ENCODE measurements at places on chromosomes 6 and 20.

DNA sequence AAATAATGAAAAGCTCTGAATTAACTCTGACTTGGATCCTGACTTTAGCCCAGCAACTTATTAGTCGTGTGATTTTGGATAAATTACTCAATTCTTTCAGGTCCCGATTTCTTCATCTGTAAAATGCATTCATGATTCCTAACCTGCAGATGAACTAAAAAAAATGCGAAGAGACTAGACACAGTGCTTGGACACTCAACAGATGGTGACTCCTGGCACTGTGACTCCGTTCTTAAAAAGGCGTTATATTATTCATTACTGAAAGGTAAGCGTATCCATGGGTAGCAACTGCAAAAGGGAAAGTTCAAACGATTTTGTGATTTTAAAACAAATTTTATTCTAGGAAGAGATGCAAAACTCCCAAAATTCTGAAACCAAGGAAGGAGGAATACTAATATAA, 226.3 kb downstream of the KIF16B start:
- DNase-seq: no peak

DNA sequence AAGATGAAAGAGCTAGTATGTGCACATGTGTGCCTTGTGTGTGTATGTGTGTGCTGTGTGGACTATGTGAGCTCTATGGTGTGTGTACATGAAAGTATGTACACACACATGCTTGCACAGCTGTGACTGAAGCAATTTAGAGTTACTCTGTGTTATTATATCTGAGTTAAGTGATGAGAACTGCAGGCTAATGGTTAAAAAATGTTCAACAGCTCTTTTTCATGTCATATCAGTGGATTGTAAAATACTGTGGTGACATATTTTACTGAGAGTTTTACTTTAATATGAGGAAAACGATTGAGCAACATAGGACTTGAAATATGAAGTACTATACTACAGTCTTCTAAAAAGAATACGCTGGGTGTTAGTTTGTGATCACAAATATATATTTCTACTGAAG, 195.7 kb upstream of the KCNK16 start:
- DNase-seq: no peak

DNA sequence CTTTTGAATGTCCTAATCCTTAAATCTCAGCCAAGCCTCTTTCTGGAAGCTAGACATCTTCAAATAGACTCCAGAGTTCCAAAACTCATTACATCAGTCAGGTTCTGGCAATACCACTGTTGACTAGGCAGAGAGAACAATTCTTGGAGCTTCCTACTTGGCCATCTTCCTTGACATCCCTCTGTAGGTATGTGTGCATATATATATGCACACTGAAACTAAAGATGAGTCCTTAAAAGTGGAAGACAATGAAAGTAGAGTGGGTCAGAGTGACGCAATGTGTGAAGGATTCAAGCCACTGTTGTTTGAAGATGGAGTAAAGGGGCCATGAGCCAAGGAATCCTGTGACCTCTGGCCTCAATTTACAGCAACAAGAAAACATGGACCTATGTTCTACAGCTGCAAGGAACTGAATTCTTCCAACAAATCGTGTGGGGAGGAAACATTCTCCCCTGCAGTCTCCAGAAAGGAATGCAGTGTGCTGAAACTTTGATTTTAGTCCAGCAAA, 18.7 kb upstream of the DUSP22 start:
- DNase-seq: peak; percentile 69

- DNase-seq: no peak
These were observed 8.5 kb downstream of the C6orf89 start for GRCh38 chr6:36893976-36894932.

- peak; percentile 21 for DNase-seq
These were observed 181.6 kb downstream of the JARID2 start for GRCh38 chr6:15427331-15428070.

DNA sequence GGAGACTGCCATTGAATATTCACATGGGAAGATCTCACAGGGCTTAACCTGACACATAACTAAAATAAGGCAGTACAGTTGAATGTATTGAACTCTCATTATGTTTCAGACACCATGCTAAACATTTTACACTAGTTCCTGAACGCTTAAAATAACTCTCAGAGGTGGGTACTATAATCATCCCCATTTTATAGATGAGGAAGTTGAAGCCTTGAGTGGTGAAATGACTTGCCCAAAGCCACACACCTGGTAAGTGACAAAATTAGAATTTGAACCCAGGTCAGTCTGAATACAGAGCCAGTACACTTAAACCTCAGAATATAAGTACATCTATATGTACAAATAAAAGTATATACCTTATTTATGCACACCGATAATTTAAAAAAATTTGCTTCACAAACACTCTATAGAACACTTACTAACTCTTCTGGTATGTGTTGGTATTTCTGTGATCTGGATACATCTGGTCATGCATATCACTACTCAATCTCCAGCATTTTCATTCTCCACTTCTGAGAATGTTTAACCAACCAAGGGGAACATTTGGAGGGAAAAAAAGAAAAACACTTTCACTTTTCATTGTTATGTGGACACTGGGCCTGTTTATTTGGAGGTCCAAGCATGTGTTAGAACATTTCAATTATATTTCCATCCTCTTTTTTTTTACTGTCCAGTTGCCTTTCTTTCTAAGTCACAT, 4.6 kb upstream of the BICRAL start:
- peak; percentile 30 for DNase-seq

GRCh38 chr6:118377711-118378414, 170.2 kb upstream of the PLN start:
- DNase-seq: no peak

DNA sequence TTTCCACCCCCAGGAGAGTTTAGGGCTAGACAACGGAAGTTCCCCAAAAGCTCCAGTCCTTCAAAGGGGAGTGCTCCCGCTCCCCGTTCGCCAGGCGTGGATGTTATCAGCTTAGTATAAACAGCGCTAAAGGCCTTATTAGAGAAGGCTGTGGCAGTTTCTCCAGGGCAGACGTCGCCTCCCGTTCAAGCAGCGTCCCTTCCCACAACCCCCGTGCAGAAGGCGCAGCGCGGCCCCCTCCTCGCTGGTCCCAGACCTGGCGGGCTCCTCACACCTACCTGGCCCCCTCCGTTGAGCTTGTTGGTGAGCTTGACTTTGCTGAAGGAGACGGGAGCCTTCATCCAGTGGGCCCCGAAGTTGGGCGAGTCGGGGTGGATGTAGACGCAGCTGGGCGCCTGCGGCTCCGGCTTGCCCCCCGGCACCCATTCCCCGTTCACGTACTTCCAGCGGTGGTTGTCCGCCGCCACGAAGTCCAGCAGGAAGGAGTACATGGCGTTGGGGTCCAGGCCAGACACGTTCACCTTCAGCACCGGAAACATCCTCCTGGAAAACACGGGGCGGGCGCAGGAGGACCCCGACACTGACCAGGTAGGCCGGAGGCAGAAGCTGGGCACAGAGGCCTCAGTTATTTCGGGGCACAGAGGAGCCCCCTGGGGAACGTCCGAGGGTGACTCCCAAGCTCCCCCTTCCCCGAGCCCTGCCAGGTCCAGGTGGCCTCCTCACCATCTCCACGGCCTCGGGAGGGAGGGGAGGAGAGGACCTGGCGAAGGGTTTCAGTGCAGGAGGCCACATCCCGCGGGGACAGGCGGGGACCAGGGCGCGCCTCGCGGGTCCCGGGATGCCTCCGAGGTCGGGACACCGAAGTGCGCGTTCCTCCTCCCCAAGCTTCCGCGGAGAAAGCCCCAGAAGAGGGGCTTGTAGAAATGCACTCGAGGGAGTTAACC, 1.1 kb downstream of the TBXT start:
- DNase-seq: no peak

GRCh38 chr20:29743101-29743931, 1514.1 kb upstream of the DEFB115 start:
- DNase-seq: no peak

DNA sequence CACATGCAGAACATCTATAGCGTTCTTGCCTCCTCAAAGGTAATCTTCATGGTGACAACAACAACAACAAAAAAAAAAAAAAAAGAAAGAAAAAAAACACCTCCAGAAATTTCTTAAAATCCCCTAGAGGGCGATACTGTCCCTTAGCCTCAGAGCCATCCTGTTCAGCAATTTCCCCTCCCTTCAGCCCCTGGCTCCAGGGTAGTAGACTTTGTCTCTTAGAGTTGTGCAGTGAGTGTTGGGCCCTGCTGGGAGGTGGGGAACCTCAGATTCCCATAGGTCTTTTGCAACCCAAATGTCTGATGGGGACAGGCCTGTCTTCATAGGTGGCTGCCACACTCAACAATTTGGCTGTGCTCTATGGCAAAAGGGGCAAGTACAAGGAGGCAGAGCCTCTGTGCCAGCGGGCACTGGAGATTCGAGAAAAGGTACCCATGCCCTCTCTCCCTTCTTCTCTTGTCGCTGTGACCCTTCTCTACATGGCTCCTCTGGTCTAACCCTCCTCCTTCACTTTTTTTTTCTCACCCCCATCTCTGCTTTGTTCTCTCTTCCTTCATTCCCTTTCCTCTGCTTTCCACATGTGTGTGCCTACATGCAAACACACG, 6.0 kb upstream of the PTK7 start:
- peak; percentile 78 for DNase-seq

DNA sequence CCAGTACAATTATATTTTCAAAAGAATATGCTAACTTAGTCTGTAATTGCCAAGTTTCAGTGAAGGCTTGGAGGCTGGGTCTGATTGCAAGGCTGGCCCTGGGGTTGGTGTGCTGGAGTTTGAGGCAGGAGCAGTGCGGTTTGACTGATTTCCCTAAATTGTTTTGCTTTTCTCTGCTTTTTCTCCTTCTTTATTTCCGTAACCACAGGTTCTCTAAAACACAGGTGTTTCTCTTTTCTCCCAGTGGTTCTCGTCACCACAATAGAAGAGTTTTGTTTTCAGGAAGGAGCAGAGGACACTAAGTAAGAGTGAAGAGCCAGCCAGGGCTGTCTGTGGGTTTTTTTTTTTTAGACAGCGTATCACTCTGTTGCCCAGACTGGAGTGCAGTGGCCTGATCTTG, 8.2 kb upstream of the SNX9 start:
- DNase-seq: no peak

DNA sequence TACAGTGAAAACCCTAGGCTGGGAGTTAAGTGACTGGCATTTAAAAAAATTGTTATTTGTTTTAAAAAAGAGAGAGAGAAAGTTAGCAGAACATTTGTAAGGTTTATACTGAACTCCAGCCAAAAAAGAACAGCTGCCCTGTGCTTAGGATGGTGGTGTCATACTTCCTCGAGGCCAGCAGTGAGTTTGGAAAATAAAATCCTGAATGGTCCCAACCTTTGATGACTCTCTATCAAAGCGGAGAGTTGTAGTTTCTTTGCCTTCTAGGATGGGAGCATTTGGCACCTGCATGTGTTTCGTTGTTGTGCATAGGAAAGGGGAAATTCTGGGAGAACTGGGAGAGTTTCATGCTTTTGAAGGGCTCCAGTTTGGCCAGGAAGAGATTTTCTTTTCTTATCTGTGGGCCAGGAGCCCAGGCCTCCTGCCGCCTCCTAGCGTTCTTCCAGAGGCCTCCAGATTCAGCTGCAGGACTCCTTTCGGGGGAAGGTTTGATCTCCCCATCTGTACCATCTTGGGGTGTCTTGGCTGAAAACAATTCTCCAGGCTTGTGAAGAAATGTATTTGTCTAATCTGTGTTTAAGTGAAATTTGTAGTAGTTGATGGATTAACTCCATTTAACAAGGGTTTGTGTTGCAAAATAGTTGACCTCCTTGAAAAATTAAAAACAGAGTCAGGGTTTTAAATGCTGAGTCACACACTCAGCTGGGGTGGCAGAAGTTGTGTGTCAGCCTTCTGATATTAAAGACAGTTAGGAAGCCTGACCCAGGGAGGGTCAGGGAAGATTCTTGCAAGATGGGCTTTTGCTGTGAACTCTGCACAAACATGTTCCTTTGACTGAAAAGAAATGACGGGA, 63.4 kb downstream of the TXNDC5 start:
- DNase-seq: peak; percentile 69

DNA sequence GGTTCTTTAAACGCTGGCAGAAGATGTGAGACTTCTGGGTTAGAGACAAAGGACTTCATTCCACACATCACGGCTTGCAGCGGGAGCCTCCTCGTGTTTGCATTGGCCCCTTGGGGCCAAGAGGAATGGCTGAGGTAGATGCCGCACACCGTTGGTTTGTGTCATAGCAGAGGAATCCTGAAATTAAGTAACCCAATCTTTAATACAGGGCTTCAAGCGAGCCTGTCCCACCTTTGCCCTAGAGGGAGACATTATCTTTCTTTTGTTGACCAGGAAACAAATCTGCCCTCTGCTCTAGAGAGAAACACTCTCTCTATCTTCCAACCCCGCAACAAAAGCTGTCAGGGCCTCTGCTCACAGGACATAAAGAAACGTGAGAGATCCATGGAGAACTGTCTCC, 277.5 kb upstream of the ZFP64 start:
- no peak for DNase-seq

DNA sequence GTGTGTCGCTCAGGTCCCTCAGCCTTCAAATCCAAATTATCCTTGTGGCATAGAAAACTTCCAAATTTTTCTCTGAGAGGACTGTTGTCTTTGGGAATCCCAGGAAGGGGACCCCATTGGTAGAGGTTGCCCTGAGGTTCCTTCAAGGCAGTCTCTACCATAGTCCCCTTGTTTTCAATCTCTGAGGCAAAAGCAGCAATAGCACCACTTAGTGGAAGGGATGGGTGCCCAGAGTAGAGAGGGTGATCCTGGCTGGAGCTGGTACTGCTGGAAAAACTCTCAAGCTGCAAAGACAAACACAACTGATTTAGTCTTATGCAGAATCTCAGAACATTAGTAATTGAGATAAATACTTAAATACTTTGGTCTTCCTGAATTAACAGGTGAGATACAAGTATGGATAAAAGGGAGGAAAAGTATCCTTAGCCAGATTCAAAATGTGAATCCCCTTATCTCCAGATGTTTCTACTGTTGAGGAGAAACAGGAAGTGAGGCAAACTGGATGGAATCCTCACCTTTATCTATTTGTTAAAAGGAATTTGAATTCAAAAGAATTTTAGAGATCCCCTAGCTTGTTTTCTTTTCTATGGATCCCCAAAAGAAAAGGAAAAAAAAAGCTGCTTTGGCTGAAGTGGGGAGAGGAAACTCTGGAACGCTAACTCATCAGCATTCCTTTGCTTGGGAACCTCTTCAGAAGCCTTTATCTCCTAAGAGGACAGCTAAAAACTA, 13.4 kb downstream of the ZNF318 start:
- DNase-seq: no peak

DNA sequence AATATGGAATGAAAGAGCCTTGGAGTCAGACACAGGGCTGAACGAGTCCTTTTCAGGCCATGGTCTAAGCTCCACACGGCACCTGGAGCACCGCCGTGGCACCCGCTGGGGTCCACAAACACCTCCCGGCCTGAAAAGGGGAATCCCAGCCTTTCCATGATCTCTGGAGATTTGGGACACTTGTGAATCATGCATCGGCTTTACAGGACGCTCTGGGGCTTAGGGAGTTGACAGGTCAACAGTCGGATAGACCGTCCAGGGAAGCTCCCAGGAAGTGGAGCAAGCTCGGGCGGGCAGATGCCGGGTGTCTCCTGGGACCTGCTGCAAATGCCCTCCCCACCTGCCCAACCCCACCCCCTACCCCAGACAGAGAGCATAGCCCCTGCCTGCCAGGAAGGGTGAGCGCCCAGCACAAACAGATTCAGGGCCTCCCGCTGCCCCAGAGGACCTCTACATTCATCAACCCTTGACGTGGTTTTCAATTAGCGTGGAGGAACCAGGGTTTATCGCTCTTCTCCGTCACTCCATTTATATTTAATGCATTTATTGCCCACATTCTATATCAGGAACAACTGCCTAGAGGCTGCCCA, 53.6 kb downstream of the YTHDF1 start:
- DNase-seq: no peak
